Stimulated activated CD4-positive, alpha-beta T cell treated with anti-CD3 and anti-CD28 coated beads, Interleukin-4, amount 100 ng/mL, for 48 hours (primary cell): ENCODE measurements at places on chromosomes 16 and 17.

DNA sequence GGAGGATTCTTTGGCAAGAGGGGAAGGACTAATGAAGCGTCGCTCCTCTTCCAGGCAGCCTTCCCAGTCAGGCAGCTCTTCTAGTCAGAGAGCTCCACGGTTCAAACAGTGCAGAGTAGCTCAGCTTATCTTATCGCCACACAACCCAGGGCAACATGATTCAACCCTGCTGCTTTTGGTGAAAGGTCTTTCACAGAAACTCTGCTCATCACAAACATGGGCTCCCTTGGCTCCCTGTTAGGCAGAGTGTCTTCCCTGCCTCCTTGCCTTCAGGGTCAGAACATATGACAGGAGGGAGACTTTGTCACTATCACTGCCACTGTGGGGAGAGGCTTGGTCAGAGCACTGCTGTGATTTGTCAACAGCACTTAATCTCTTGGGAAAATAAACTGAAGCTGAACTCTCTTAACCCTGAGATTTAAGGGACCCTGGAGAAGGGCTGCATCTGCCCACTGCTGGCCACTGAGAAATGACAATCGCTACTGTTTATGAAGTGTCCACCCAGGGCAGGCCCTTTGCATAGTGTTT lies 6.9 kb upstream of the SLC13A2 start:
- no peak for DNase-seq

- DNase-seq: no peak
Measured at GRCh38 chr17:73799781-73800627, 155.8 kb upstream of the SDK2 start.

DNA sequence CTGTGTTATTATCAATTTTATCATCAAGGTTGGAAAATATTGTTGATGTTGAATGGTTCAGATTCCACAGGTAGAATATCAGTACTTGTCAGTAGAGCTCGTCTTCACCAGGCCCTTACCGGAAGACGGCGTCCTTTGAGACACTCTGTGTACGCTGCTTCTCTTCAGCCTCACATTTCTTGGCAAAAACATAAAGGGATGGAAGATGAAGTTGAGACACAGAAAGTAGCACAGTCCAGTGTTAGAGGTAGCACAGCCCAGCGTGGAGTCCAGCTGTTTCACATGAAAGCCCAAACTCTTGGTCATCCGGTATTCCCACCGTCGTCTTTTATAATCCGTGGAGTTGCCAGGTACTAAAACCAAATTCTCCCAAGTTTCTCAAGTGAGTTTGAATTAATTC lies 30.4 kb downstream of the ATP2C2 start:
- no peak for DNase-seq

DNA sequence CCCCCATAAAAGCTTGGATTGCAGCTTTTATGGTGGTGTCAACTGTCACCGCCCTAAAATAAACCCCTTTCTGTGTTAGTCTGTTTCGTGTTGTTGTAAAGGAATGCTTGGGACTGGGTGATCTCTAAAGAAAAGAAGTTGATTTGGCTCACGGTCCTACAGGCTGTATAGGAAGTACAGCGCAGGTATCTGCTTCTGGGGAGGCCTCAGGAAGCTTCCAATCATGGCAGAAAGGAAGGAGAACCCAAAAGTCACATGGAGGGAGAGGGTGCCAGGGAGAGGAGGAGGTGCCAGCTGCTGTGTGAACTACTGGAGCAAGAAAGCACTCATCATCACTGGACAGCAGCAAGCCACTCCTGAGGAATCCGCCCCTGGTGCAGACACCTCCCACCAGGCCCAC lies 5.9 kb upstream of the CACNA1H start:
- DNase-seq: no peak

DNA sequence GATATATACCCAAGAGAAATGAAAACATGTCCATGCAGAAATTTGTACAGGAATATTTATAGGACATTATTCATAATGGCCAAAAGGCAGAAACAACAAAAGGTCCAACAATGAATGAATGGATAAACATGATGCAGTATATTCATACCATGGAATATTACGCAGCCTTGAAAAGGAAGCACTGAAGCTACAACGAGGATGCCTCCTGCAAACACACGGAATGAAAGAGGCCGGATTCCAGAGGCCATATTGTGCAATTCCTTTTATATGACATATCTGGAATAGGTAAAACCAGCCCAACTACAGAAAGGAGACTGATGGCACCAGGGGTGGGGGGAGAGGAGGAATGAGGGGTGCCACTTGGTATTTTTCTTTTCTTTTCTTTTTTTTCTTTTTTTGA lies 14.5 kb upstream of the CHMP6 start:
- no peak for DNase-seq

DNA sequence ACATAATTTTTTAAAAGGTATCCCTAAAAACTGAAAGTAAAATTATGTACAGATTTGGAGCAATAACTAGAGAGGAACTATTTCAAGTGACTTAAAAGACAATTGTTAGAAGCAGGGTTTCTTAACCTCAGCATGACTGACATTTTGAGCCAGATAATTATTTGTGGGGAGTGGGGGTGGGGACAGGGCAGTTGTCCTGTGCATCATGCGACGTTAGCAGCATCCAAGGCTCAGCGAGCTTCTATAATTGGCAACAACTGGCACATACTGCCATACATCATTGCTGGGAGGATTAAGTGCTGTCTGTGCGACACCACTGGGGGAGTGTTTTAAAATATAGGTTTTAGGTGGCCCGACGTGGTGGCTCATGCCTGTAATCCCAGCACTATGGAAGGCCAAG lies 27.1 kb downstream of the GABARAPL2 start:
- no peak for DNase-seq

DNA sequence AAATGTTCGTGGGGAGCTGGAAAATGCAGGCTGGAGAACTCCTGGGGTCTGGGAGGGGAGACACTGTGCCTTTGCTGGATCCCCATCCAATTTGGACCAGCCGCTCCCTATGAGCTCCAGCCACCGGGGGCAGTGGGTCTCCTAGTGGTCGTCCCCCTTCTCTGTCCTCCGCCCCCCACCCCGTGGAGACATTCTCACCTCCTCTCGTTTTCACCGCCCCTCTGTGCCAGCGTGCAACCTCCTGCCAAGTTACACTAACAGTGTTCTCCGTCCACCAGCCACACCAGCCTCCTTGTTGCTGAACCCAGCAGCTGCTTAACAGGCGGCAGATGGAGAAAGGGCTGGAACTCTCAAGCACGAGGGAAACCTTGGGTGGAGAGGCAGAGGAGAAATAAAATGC lies 67.4 kb upstream of the SOX9 start:
- DNase-seq: no peak

DNA sequence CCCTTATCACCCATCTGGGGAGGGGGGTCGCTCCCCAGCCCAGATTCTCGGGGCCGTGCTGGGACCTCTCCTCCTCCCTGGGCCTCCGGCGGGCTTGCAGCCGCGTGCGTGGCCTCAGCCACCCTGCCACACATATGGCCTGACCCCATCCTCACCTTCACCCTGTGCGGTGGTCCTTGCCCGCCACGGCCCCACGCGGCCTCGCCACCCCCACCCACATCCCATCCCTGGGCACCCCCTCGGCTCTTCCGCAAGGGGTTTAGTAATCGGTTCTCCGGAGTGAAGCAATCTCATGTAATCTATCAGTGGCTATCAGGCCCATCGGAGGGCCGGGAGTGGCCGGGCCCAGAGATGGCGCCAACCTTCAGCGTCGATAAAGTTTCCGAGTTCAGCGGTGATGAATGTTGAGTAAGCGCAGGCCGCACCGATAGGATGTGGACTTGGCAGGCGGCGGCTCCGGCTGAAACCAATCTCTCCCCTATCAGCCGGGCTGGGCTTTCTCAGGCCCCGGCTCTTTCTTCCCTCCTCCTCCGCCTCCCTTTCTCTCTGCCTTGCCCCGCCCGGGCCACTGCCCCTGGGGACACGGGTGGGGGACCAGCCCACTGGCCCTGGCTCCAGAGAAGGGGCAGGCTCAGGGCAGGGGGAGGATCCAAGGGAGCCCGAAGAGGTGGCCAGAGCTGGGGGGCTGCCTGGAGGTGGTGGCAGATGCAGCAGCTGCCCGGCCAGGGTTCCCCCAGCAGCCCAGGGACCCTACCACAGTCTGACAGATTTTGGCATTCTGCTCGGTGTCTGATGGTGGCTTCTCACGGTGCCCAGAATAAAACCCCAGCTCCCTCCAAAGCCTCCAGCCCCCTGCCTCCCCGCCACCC lies 20.8 kb downstream of the ZFPM1 start:
- no peak for DNase-seq

- DNase-seq: no peak
Measured at GRCh38 chr16:71537643-71538042, 11.4 kb downstream of the CHST4 start.

DNA sequence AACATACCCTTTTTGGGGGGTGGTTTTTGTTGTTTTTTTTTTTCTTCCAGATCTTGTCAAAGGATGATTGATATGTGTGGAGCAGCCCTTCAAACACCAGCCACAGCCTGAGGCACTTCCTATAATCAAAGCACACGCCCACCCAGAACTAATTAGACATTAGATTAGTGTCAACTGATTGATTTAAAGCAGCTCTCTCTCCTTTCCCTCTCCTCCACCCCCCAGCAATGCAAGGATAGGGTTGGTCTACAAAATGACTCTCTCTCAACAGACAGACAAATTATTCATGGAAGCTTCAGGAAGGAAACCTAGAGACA lies 250.3 kb upstream of the SOX9 start:
- no peak for DNase-seq

DNA sequence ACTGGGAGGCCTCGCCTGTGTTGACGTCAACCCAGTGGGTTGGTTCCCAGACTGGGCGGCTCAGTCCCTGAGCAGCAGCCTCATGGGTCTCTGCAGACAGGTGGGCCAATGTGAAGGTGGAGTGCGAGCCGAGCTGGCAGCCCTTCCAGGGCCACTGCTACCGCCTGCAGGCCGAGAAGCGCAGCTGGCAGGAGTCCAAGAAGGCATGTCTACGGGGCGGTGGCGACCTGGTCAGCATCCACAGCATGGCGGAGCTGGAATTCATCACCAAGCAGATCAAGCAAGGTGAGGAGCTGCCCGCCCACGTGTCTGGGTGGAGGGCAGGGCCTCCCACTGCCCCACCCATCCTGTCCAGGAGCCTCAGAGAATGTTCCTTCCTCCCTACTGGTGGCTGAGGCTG lies 44.1 kb downstream of the MRC2 start:
- no peak for DNase-seq

- no peak for DNase-seq
Measured at GRCh38 chr16:17270683-17271109, 200.1 kb downstream of the XYLT1 start.

DNA sequence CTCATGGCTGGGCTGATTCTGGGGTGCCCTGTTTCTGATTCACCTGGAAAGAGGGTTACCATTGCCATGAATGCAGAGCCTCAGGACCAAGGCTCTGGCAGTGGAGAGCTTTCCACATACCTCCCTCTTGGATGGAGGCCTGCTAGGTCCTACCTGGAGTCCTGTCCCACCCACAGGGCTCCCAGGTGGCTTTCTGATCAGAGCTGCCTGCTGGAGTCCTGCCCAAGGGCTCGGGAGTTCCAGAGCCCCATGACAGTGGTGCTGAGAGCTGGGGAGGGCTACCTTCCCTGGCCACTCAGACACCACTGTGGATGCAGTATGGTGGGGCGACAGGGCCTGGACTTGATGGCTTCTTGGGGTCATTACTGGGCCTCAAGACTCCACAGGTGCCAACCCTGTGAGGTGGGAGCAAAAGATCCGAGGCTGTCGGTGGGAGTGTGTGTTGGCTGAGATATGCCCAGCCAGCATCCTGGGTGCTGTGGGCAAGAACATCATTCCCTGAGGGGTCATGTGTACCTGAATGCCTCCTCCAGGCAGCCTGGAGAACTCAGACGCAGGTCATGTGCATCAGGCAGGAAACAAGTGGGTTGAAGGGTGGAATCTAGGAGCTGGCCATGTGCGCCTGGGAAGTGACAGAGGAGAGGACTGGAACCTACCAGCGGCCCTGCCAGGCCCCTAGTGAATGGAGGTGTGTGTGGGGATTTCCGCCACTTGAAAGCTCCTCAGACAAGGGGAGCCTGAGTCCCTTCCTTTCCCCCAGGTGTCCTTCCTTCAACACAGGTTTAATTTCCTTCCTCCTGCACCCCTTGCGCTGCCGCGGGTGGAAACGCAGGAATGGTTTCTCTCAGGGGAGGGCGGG lies 2.3 kb upstream of the WNT3 start:
- no peak for DNase-seq

DNA sequence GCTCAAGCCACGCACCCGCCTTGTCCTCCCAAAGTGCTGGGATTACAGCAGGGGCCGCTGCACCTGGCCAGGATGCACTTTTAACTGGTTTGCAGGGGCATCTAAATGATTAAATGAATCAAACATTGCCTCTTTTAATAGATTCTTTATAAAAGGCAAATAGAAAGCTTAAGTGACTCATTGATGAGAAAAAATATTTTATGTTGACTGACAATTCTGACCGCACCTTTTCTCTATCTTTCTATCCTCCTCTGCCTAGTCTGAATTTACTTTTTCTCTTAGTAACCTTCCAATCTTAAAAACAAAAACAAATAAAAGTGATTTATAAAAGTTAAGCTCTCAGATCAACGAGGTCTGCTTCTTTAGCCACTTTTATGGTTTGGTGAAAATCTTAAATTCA lies 35.3 kb downstream of the SLC39A11 start:
- no peak for DNase-seq

DNA sequence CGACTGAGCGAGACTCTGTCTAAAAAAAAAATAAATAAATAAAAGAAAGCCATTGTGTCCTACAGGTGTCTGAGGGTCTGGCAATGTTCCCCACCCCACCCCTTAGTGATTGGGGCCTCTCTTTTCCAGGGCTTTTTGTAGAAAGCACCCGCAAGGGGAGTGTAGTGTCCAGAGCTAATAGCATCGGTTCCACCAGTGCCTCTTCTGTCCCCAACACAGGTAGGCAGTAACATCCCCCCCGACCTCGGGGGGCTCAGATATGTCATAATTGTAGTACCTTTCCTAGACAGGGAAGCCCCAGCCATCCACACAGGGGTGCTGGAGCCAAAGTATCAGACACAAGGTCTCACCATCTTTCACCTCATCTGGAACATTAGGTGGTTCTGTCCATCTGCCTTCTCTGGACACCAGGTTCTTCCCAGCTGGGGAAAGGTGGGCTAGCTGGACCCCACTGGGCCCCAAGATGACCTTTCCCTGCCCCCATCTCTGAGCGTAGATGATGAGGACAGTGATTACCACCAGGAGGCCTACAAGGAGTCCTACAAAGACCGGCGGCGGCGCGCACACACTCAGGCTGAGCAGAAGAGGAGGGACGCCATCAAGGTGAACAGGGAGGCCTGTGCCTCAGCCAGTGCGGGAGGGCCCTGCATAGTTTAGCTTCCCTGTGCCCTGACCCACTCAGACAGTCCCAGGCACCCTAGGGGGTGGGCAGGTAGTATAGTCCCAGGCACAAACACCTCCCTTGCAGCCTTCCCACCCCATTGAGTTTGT lies 1.6 kb downstream of the MLX start:
- no peak for DNase-seq
